ENCODE measurements at places on chromosomes 12 and 14.

DNA sequence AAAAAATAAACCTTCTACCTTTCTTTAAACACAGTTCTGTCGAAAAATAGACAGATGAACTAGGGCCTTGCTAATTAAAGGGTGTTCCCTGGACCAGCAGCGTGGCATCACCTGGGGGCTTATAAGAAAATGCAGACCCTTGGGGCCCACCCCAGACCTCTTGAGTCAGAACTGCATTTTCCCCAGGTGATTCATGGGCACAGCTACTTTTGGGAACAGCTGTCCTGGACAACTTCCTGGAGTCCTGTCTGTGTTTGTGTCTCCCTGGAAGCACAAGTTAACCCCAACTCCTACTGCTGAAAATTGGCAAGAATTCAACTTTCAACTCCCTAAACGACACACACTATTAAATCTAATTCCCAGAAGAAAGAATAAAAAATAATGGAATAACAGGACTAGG is 17.8 kb downstream of the FBLN5 start:
- no peak for DNase-seq

- no peak for DNase-seq
Measured at GRCh38 chr12:82857911-82858533, 171.3 kb downstream of the TMTC2 start.

GRCh38 chr12:8668441-8668840 is 5.8 kb upstream of the MFAP5 start:
- DNase-seq = no peak

DNA sequence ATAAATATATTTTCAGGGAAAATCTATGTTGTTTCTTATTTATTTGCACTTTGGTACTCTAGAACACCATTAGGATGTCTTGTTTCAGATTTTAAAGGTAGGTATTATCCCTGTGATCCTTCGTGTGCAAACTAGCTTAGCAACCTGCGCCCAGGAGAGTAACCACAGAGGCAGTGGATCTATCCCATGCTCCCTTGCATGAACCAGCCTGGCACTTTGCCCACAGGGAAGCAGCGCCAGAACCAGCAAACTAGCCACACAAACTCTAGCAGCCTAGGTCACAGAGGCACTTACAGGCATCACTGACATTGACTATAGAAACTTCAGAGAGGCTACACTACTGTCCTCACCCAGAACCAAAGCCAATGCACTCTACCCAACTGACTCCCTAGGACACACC is 76.1 kb downstream of the TSHR start:
- no peak for DNase-seq
